ENCODE measurements at places on chromosomes 6 and 20. TPM values are rescaled to one million over a fixed set of nuclear protein-coding genes. Genes with fewer than 3 reads are reported as not detected.

BNIP5 gene
- total RNA-seq: not detected

SPINT3 gene
- total RNA-seq: not detected

CDH4 gene
- total RNA-seq: 0.05 TPM

EDN3 gene
- total RNA-seq: not detected

SH3BGRL2 gene
- 5.8 TPM for total RNA-seq

LPA gene
- total RNA-seq: not detected

ZC3H12D gene
- total RNA-seq: 0.25 TPM

PAX1 gene
- total RNA-seq: not detected

PRL gene
- total RNA-seq: not detected

CRIP3 gene
- total RNA-seq: 42.3 TPM

MTFR2 gene
- 0.52 TPM for total RNA-seq

ITCH gene
- 40.1 TPM for total RNA-seq

SAYSD1 gene
- total RNA-seq: 10.0 TPM

CENPQ gene
- 6.0 TPM for total RNA-seq

DNA sequence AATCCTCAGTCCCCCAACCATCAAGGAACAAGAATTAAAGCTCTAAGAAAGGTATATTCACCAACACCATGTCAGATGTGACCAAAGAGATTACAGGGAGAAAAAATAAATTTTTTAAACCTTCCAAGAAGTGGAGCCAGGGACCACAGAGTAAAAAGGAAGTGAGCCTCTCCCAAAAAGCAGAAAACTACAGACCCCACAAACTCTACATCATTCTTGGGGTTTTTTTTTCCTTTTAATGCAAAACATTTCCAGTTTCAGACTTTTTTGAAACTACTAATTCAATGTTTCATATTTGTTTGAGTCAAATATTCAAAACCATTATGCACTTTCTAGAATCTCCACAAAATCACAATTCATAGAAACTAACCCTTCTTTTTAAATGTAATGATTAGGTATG lies 6.8 kb upstream of the IL17F start:
- DNase-seq: no peak

GRCh38 chr6:33298773-33299236 lies at the start of gene RGL2:
Gene RGL2, minus strand, starts transcription at chr6:33298942. Its CDS starts 332 bp downstream, at chr6:33298610.
- DNase-seq: peak; percentile 91

DNA sequence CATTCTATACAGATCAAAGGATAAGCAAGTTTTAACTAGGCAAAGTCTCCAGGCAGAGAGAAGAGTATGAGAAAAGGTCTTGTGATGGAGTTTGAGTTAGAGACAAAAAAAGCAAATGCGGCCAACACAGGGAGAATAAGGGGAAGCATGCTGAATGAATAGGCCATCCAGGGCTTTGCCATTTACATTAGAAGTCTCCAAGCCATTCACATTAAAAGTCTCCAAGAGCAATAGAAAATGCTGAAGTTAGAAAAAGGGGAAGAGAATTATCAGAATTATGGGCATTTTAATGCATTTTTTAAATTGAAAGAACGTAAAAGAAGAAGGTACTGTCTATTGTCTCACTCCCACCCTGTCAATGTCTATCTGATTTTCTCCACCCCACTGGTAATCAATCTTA lies 49.4 kb downstream of the PDSS2 start:
- no peak for DNase-seq

DNA sequence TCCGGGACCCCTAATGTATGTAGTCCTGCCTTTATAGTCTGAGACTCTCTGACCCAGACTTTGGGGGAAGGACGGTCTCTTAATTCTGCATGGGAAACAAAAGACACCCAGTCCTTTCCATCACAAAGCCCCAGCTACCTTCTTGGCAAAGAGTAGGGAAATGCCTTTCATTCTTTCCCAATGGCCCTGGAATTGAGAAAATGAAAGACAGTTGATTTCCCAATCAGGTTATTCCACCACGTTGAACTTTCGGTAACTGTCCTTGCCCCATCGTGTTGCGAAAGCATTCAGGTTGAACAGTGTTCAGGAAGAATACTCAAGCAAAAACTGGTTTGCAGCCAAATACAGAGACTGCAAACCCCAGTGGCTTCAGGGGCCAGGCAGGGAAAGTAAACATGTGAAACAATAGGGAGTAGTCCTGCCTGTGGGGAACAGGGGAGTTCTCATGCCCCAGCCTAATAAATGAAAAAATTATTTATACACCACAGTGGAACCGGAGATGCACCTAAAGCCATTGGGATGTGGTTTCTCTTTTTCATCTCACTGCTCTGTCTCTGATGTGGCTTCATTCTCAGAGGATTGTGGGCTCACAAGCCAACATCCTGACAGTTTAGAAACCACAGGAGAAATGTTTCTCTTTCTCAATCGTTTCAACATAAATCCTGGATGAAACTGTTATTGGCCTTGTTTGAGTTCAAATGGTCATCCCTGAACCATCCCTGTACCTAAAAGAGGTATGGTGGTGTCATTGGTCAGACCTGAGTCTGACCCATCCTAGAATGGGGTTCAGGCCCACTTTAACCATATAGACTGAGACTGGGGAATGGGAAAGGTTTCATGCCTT lies 44.2 kb upstream of the SLC9A8 start:
- DNase-seq: no peak

- peak; percentile 43 for DNase-seq
Measured at GRCh38 chr20:62409931-62410745, 3.1 kb upstream of the CABLES2 start.

DNA sequence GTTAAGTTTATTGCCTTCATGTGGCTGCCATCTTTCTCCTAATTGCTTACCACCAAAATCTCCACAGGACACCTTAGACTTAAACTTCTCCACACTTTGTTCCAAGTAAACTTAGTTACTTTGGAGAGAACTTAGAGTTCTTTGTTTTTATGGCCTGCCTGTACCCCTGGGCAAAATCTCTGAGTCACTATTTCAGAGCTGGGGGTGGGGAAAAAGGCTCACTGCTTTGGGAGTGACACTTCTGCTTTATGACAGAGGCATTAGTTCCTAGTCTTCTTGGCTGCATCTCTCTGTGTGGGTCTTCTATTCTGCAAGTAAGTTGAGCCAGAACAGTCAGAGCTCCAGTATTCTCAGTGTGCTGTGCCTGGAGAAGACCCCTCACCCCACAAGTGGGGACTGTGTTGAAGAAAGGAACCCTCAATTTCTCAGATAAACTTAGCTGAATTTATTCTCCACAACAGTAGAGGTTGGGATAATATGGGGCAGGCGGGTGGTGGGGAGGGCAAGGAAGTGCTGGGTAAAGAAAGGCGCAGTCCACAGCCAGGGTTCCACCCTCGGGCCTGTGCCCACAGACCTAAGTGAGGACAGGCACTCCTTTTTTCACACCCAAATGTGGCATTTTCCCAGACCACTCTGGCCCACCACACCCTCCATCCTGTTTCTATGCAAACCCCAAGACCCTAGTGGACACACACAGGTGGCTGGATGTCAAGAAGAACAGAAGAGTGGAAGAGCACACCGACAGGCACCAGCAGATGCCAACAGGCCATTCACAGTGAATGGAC lies 636.6 kb upstream of the MAN1A1 start:
- no peak for DNase-seq

GRCh38 chr6:116265041-116265829 lies 11.4 kb upstream of the TSPYL4 start:
- peak; percentile 50 for DNase-seq

GRCh38 chr6:46013639-46014038 lies 2.0 kb downstream of the CLIC5 start:
- DNase-seq: no peak

DNA sequence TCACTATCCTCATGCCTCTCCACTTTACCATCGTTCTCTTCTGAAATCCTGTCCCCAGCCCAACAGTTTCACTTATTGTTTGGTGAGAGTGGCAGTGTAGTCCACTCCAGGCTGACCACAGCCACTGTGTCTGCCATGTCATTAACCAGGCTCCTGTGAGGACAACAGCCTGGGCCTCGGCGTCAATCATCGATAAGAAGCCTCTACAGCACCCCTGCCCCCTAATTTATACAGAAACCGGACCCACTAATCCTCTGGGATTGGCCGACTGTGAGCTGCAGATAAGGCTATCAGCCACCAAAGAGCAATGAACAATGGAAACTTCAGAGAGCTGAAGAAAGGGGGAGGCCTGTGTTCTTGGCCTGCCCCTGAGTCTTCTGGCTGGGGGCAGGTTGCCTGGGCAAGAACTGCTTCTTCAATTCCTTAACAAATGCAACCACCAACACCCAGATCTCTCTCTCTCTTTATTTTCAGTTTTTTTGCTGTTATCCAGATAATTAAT lies 3.4 kb downstream of the EGFL8 start:
- DNase-seq: no peak

GRCh38 chr6:20312606-20313005 lies 89.1 kb upstream of the E2F3 start:
- no peak for DNase-seq

GRCh38 chr6:151437401-151437800 lies 14.5 kb downstream of the RMND1 start:
- DNase-seq: no peak

GRCh38 chr6:27332692-27333641 lies 20.9 kb upstream of the POM121L2 start:
- DNase-seq: no peak

DNA sequence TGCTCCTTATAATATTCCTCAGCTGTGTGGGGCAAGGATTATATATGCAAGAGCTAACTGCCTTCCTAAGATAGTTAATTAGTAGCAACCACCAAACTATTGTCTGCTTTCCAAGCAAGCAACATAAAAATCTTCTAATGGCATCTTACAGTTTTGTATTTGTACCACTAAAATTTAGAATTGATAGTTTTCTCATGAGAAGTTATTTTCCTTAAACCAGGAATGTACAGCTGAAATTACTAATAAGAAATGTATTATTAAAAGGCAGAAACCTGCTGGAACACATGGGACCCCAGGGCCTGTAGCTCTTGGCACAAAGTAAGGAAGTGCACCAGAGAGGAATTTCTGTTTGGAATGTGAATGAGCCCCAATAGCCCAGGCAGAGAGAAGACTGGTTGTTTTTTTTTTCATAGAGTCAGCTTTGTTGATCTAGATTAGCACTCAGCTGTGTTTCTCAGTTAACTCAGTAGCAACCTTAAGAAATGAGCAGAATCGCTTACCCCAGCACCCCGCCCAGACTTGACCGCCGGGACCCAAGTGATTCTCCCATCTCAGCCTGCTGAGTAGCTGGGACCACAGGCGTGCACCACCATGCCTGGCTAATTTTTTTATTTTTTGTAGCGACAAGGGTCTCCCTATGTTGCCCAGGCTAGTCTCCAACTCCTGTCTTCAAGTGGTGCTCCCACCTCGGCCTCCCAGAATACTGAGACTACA lies 2.6 kb downstream of the MGME1 start:
- no peak for DNase-seq

- DNase-seq: no peak
Measured at GRCh38 chr20:48847498-48848205, 19.9 kb upstream of the PREX1 start.

DNA sequence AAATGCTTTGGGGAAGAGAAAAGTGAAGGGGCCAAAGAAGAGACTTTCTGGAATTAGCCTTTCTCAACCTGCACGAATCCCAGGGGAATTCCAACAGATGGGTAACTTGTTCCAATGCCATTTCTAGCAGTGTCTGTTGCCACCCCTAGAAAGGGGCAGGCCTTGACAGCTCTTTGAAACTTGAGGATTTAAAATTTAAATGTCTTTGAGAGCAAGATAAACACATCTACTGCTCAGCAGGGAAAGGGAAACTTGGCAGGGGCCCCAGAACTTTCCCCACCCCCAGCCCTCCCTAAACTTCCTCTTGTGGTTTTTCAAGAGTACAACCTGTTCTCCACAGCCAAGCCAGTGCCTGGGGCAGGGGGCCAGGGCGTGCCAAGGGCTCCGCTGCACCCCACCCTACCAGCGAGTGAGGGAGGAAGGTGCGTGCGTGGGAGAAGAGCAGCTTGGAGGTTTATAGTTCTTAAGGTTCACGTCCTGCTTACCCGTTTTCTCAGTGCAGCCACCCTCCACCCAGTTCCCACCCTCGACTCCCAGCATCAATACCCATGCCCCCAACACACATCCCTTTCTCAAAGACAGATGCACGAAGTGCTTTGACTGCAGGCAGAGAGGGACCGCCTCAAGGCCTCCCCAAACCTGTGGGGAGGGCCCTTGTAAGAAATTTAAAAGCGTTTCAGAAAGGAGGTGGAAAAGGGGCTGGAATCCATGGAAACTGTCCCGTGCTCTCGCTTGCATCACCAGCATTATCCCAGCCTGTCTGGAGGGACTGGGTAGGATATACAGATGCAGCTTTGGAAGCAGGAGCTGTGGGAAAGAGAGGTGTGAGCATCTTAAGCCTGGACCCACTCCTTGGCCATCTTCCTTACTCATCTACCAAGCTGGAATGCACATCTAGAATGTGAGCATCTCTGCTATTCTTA lies 4.5 kb upstream of the TAF8 start:
- DNase-seq: peak; percentile 96

DNA sequence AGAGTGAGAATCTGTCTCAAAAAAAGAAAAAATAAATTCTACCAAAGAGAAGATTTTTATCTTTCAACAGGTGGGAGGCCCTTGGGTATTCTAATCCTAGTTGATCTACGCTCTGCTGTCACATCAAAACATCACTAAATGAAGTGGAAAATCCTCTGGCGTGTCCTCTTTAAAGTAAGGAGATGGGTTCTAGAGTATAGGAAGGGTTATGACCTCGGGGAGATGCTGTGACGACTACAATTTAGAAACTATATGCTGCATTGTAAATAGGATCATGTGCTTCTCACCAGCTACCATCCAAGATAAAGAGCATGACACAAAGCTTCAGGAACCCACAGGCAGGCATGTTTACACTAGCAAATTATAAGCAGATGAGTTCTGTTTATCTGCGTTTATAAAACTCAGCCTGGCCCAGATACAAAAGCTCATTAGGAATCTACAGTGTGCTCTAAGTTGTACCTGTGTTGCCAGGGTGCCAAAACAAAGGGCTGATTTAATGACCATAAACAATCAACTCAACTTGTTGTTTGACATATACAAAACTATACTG lies 197.1 kb upstream of the PLN start:
- DNase-seq: no peak

GRCh38 chr6:154981079-154981870 lies 13.8 kb upstream of the TIAM2 start:
- DNase-seq: no peak

- DNase-seq: no peak
Measured at GRCh38 chr6:16632101-16632500, 129.2 kb downstream of the ATXN1 start.

GRCh38 chr6:34343806-34344205 lies 48.7 kb downstream of the NUDT3 start:
- DNase-seq: no peak

DNA sequence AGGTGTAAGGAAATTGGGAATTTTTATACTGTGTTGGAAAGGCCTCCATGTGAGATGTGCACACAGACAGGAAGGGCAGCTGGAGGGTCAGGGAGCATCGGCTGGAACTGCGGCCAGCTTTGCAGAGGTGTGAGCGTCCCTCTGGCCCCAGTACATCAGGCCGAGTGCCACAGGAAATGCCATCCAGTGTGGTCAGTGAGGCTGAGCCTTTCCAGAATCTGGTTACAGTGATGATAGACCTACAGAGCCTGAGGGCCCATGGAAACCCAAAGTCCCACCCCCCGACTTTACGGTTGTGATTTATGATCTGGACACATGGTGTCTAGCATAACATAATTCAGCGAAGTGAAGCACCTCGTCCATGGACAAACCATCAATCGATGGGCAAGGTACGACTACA lies 137.3 kb upstream of the PDE10A start:
- no peak for DNase-seq

Measured in left ventricle myocardium inferior (tissue), 1 donor.